Left renal cortex interstitium (tissue), 4 donors: ENCODE measurements at places on chromosomes 5 and 9.
A peak's percentile ranks its signal among the peaks of the same experiment; 100 is the strongest.

GRCh38 chr5:10481241-10481935, 39.7 kb downstream of the ROPN1L start:
- no peak for DNase-seq

- DNase-seq: no peak
Measured at GRCh38 chr5:28344836-28345433, 1306.5 kb upstream of the CDH9 start.

GRCh38 chr5:126106029-126106428, 317.2 kb upstream of the GRAMD2B start:
- DNase-seq: no peak

GRCh38 chr9:97981846-97982682, 1.1 kb upstream of the ANP32B start:
- peak; percentile 34 for DNase-seq

GRCh38 chr9:131639769-131640437, 94.6 kb downstream of the PRRT1B start:
- DNase-seq: no peak

GRCh38 chr5:54882101-54882500, 103.3 kb downstream of the ESM1 start:
- DNase-seq: no peak

- no peak for DNase-seq
Measured at GRCh38 chr5:162817364-162817763, 620.0 kb upstream of the CCNG1 start.

- DNase-seq: no peak
Measured at GRCh38 chr5:155004138-155004744, 9.3 kb upstream of the KIF4B start.

DNA sequence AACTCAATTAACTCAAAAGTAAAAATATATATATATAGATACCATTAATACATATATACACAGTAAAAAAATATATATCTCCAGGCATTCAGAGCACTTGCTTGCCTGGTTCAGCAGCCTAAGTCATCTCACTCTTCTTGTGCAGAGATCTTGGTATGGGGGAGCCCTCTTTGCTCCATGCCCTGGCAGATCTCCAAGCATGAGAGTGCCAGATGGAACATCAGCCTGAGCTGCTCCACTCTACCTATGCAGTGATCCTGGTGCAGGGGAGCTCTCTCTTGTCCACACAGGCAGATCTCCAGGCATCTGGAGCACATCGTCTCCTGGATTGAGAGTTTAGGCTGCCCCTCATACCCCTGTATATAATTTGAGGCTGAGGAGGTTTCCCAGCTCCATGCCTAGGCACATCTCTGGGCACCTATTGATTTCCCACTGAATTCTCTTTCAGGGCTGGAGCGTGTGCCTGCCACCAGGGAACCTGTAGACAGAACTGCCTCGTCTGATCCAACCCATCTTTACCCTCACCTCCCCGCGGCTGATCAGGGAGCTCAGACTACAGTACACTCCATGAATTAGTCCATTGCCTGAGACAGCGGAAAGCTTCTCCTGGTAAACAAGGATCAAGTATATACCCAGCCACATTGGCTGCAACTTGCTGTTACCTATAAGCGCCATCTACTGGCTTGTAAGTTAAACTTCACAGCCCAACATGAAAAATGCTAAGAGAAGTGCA, 342.4 kb upstream of the GRIA1 start:
- DNase-seq: peak; percentile 4

DNA sequence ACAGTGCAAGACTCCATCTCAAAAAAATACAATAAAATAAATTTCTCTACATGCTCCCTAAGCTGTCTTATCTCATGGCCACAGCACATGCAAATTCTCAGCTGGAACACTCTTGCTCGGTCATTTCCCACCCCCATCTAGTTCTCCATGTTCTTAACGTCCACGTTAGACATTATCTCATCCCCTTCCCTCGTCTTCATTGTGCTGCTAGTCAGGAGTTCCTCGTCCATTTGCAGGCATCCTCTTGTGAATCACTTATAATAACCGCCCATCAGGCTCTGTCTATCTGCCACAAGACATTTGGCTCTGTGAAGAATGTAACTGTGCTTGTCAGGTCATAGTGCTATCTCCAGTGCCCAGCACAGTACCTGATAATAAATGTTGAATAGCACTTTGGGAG, 32.9 kb upstream of the GOLGA1 start:
- no peak for DNase-seq

- DNase-seq: no peak
Measured at GRCh38 chr9:69970001-69970533, 73.6 kb upstream of the MAMDC2 start.

DNA sequence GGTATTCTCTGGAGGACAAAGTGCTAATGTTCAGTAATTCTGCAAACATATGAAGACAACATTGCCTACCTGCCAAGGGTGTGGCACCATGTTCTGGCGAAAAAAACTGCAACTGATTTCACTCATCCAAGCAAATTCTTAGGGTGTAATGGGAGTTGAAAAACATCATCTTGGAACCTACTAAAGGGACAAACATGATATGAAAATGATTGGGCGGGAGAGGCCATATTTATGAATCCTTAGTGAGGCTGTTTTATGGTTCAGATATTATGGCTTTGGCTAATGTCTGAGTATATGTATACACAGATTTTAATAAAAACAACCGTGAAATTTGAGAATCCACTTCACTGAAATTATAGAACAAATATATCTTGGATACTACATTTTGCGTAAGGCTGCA, 225.7 kb downstream of the ARL15 start:
- DNase-seq: no peak

- DNase-seq: no peak
Measured at GRCh38 chr9:125241863-125242739, 958 bp upstream of the HSPA5 start.

GRCh38 chr5:14995229-14995628, 123.7 kb upstream of the ANKH start:
- DNase-seq: no peak

DNA sequence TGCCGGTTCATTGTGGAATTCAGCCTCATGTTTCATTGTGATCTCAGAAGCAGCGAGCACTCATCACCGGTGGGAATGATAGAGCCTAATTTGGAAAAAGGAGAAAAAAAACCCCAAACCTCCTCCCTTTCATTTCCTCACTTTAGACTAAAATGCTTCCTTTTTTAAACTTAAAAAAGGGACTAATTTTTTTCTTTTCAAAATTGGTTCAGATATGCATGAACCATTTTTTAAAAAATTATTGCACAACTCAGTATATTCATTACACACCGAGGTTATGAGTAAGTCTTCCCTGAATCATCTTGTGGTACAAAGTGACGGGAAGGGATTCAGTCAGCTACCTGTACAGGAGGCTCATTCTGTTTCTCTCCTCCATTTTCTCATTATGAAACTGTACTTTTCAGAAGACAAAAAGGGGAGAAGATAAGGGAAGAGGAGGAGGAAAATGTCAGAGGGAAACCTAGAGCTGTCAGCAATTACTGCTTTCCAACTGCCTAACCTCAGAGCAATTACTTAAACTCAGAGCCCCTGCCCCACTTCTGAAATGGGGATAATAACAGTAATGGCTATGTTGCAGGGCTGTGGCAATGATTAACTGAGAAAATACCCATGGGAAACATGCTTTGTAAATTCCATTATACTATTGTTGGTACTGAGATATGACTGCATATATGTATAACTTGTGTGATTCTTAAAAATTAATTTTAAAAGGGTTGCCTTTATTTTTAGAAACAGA, 24.0 kb downstream of the GALNT10 start:
- DNase-seq: no peak
